Neuronal stem cell (in vitro differentiated cells): ENCODE measurements at places on chromosomes 6 and 20.
A peak's percentile ranks its signal among the peaks of the same experiment; 100 is the strongest.

- DNase-seq = no peak
These were observed 151.3 kb downstream of the GJA10 start for GRCh38 chr6:90045535-90045934.

DNA sequence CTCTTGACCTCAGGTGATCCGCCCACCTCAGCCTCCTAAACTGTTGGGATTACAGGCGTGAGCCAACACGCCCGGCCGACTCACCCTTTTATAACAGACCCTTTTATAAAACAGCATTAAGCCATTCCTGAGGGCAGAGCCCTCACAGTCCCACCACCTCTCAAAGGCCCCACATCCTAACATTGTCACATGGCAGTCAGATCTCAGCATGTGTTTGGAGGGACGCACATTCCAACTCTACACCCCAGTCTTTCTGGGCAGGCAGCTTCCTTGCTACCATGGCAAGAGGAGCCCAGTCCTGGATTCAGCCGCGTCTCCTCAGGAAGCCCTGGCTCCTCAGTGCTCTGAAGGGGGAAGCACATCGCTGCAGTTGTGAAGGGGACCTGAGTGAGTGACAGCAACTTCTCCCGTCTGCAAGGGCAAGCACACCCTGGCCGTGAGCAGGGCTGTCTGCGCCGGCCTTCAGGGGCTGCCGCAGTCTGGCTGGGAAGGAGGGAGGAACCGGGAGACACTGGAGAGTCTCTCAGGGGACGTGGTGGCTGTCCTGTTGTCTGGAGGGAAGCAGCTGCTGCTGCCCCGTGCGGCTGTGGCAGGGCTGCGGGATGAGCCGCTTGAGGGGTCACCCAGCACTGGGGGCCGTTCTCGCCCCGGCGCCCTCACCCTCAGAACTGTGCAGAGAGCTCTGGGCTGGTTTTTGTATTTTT lies 15.9 kb downstream of the OSBPL2 start:
- DNase-seq = no peak

- no peak for DNase-seq
These were observed 47.9 kb upstream of the ISM1 start for GRCh38 chr20:13173201-13173600.

- DNase-seq = no peak
These were observed 445.7 kb upstream of the CDH4 start for GRCh38 chr20:60806354-60806753.

- DNase-seq = no peak
These were observed 289.6 kb downstream of the RIMS1 start for GRCh38 chr6:72175916-72176315.

GRCh38 chr6:28252009-28252975 lies at the start of gene ZKSCAN4:
TSS of gene ZKSCAN4 (minus strand) at chr6:28252269. CDS start at chr6:28251980, 289 bp downstream.
- DNase-seq = peak; percentile 79

- no peak for DNase-seq
These were observed 3.5 kb upstream of the GHRH start for GRCh38 chr20:37265152-37265551.

GRCh38 chr6:111484633-111484930 lies 1.6 kb upstream of the REV3L start:
- DNase-seq = no peak

- no peak for DNase-seq
These were observed 84.8 kb downstream of the LRRC1 start for GRCh38 chr6:53879608-53880007.

DNA sequence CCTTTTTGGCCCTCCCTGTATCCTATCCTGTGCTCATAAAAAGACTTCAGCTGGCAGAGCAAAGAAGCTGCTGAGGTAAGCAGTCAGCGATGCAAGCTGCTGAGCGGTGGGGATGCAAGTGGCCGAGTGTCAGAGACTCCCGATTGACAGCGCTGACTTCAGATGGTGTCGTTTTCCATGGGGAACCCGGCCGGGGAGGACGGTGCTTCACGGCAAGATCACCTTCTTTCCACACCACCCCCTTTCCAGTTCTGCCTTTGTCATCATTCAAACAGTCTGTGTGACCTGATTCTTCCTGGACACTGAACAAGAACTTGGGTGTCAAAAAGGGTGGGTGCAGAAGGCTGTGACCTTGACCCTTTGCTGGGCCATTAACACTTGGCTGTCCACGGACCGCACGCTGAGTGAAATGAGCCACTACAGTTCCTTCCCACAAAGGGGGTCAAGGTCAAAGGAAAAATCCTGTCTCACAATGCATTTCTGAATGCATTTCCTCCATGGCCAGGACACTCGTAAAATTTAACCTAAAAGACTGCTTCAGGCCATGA lies 52.9 kb upstream of the UNC93A start:
- no peak for DNase-seq

DNA sequence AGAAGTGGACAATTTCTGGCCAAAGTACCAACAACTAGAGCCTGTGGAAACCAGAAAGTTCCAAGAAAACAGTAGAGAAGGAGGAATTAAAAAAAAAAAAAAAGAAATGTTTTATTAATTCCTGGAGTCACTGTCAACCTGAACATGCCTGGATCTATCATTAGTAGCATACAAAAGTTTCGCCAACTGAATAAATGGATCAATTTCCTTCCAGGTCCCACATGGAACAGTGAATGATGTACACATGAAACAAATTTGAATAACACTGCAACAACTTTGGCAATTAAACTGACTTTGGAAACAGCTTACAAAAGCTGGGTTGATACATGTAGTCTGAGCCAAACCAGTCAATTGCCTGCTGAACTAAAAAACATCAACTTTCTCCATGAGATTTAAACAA lies 90.0 kb upstream of the HMGCLL1 start:
- no peak for DNase-seq

DNA sequence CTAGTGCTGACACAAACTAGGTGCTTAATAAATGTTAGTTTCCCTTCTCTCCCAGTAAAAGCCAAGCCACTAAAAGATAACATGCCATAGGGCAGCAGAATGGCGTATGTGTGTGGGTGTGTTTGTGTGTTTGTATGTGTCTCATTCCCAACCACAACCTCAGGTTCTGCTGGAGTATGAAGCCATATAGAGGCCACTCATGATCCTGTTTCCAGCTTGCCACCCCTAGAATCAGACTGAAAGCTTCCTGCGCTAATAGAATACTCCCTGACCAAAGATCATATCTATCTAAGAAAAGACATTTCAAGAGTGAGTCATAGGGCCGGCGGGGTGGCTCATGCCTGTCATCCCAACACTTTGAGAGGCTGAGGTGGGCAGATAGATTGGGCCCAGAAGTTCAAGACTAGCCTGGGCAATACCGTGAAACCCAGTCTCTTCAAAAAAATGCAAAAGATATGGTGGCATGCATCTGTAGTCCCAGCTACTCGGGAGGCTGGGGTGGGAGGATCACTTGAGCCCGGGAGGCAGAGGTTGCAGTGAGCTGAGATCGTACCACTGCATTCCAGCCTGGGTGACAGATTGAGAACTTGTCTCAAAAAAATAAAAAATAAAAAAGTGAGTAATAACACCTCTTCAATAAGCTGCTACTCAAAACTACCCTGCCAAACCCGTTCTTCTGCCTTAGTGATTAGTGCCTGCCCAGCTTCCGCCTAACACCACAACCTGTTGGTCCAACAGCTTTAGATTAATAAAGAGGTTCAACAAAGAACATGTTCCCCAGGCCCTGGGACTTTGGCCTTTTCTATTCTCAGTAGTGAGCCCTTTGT lies 11.8 kb upstream of the SNRPC start:
- DNase-seq = no peak

- DNase-seq = peak; percentile 35
These were observed 210.5 kb downstream of the ERMARD start for GRCh38 chr6:169961772-169962561.

- no peak for DNase-seq
These were observed 372.1 kb downstream of the KIF16B start for GRCh38 chr20:16201191-16201590.

- no peak for DNase-seq
These were observed 72.9 kb upstream of the MRAP2 start for GRCh38 chr6:83960664-83961063.

DNA sequence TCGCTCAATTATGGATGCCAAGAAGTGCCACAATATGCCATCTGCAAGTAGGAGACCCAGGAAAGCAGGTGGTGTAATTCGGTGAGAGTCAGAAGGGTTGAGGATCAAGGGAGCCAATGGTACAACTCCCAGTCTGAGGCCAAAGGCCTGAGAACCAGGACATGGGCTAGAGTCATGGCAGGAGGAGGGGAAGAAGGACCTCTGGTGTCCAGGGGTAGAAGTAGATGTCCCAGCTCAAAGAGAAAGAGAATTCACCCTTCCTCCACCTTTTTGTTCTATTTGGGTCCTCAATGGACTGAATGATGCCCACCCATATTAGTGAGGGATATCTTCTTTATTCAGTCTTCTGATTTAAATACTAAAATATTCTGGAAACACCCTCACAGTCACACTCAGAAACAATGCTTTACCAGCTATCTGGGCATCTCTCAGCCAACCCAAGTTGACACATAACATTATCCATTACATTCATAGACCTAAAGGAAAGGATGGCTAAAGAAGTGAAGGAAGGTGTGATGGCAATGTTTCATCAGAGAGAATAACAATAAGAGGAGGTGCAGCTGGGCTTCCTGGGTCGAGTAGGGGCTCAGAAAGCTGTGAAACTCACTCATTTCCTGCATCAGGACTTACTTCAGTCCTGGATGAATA lies 21.2 kb upstream of the HLA-DQA1 start:
- no peak for DNase-seq

- DNase-seq = no peak
These were observed 6.9 kb upstream of the PPP1R3G start for GRCh38 chr6:5078121-5078669.

DNA sequence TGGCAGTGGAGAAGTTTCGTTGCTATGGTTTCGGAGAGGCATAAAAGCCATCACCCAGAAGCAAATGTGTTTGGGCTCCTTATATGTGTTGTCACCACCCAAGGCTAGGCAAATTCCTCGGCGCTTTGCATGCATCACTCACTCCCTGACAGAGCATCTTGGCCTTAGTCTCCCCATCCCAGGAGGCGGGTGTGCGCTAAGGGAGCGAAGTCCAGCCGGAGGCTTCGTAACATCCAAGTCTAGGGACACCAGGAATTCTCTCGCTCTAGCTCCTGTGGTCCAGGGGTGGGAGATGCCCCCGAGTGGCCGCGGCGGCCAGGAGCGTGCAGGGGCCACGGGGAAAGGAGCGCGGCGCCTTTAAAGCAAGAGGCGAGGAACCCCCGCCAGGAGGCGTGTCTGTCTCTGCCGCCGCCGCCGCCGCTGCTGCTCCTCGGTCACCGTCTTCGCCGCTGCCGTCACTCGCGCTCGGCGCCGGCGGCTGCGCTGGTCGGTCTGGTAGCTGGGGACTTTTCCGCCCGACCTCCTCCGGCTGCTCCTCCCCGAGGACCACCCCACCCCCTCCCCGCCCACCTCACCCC lies at the start of gene GRIK2:
TSS of gene GRIK2 (plus strand) at position 458 of the 578 bp plus-strand sequence.
- DNase-seq = peak; percentile 54

DNA sequence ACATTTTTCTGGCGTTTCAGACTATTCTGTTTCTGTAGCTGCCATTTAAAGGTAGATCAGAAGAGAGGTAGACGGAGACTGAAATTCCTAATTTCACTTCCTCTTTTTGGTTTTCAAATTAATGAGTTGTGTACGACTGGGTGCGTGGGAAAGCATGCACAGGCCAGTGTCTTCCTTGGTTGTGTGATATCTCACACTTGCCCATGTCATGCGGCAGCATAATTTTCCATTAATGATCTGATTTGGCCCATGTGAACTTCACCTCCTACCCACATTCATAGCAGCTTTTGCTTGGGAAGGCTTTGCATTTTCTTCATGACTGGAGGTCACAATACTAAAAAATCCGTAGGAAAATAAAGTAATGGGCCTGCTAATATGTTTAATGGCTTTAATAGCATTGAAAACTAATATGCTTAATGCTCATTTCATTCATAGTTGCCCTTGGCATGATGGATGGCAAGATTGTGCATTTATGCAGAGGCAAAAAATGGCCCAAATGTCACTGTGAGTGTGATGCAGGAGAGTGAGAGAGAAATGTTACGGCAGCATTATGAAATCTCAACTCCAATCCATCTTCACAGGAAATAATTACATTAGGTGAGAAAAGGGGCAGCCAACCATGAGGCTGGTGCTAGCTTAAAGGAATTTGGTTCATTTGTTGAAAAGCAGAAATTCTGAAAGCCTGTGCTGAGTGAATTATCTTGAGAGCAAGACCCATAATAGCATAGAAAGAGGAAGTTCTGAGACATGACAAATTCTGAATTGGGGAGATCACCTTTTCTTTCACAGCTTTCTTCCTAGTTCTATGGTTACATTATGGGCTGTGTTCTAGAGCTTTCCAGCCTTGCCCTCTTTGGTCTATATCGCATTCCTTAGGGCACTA lies 69.0 kb upstream of the UST start:
- DNase-seq = no peak

DNA sequence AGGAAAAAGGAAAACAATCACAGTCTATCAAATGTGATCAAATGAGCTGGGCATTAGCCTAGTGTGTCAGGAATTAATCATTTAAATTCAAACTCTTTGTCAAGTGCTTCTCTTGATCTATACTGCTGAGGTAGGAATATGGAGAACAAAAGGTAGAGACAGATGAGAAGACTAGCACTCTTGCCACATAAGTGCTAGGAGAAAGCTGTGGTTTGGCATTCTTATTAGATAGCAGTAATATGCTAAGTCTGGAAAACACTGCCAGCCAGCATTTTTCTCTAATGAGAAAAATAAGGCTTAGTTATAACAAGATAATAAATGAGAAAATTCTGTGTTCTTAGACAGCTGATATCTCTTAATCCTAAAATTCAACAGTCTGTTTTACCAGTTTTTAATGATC lies 38.9 kb downstream of the ORC3 start:
- no peak for DNase-seq

DNA sequence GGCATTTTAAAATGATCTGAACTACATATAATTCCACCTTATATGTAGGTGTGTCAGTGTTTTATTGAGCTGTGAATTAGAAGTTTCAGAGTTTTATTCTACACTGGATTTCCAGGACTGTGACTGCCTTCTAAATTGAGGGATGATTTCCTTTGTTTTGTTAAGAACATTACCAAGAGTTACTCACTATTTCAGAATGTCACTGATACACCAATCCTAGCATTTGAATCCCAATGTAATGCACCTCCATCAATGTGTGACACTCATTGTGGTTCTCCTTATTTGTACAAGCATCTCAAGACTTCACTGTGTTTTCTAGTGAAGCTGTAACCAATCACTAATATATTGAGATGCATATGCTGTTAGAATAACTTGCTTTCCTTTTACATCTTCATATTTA lies 86.8 kb downstream of the PLCB1 start:
- no peak for DNase-seq

DNA sequence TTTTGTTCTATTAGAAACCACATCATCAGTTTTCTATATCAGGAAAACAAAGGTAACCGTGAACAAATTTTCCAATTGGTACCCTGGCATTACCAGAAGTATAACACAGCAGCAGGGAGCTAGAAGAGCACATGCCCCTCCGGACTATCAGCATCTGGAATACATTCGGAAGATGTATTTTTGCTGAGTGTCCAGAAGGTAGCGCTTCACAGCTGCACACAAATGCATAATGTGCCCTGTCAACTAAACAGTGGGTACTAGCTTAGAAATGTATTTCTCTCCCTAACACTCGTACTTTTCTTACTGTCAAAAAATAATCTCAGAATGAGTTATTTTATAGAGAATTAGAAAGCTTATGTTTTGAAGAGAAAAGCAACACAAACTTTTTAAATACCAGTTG lies 77.6 kb downstream of the HUS1B start:
- no peak for DNase-seq

GRCh38 chr6:36493859-36494258 lies 51.1 kb downstream of the KCTD20 start:
- peak; percentile 29 for DNase-seq

GRCh38 chr6:160391419-160392116 lies 43.4 kb downstream of the SLC22A3 start:
- no peak for DNase-seq

GRCh38 chr20:59400708-59401107 lies 100.3 kb downstream of the EDN3 start:
- no peak for DNase-seq
